Activated T-helper 9 cell treated with anti-CD3 and anti-CD28 coated beads, Interleukin-2, amount 50 U/mL, for 16 hours (primary cell): ENCODE measurements at places on chromosomes 5 and 9.

- no peak for DNase-seq
Measured at GRCh38 chr9:78928625-78929405, 631.9 kb downstream of the PSAT1 start.

GRCh38 chr5:148397968-148398595 is 14.3 kb downstream of the FBXO38 start:
- no peak for DNase-seq

DNA sequence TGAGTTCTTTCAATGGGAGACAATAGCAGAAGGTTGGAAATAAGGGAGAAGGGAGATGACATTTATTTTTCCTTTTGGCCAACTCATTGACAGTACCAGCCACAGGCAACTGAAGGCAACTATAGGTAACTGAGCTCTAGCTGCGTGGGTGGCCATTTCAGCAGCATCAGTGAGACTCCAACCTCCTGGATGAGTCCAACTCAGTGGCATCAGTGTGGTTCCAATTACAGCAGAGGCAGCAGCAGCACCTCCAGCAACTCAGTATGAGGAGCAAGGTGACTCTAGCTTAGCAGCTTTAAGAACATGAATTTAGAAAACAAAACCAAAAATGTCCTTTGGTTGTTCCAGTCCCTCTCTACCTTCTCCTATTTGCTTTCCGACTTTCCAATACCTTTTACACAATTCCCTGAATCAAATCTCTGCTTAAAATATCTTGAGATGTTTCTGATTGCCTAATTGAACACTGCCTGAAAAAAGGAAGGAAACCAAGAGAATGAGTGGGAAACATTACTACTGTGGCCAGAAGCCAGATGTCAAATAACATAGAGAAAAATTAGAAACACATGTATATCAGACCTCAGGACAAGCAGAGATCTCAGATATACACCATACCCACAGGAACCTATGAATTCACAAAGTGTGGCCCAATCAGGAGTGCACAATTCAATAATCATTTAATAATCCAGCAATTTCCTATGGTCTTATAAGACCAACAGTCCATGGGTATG is 166.5 kb upstream of the RORB start:
- DNase-seq = no peak

GRCh38 chr9:4420351-4420750 is 69.9 kb upstream of the SLC1A1 start:
- no peak for DNase-seq

DNA sequence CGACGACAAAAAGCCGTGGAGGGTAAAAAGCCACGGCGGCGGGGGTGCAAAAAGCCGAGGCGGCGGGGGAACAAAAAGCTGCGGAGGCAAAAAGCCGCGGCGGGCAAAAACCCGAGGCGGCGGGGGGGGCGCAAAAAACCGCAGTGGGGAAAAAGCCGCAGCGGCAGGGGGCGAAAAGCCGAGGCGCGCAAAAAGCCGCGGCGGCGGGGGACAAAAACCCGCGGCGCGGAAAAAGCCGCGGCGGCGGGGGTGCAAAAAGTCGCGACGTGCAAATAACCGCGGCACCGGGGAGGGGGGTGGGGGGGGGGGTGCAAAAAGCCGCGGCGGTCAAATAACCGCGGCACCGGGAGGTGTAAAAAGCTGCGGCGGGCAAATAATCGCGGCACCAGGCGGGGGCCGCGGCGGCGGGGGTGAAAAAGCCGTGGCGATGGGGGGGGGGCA is 511.5 kb downstream of the FOXD4L5 start:
- DNase-seq = peak; percentile 0

DNA sequence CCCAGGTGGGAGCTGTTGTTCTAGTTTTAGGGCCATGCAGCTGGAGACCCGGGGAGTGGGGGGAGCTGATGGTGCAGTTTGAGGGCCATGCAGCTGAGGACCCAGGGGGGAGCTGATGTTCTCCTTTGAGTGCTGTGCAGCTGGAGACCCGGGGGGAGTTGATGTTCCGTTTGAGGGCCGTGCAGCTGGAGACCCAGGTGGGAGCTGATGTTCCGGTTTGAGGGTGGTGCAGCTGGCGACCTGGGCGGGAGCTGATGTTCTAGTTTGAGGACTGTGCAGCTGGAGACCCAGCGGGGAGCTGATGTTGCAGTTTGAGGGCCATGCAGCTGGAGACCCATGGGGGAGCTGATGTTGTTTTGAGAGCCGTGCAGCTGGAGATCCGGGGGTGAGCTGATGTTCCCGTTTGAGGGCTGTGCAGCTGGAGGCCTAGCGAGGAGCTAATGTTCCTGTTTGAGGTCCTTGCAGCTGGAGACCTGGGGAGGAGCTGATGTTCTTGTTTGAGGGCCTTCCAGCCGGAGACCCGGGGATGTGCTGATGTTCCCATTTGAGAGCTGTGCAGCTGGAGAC is 14.6 kb downstream of the PDCD6 start:
- DNase-seq = no peak
